ENCODE measurements at places on chromosomes 1 and 21. TPM values are rescaled to one million over a fixed set of nuclear protein-coding genes. Genes with fewer than 3 reads are reported as not detected.

DNA sequence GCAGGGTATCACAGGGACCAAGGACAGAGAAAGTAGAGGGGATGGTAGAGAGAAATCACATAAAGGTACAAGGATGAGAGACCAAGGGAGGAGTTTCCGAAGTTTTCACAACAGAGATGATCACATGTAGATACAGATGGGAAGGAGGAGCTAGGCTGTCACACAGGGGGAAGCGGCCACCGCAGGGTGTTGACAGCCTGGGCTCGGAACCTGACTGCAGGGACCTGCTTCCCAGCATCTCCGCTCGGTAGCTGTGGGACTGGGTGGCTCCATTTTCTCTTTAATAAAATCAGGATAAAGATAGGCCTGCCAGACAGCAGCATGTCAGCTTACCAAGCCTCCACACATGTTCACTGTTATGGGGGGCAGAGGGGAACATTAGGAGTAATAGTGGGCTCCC, 32.3 kb downstream of the CDCA8 start:
- DNase-seq, result no peak

DNA sequence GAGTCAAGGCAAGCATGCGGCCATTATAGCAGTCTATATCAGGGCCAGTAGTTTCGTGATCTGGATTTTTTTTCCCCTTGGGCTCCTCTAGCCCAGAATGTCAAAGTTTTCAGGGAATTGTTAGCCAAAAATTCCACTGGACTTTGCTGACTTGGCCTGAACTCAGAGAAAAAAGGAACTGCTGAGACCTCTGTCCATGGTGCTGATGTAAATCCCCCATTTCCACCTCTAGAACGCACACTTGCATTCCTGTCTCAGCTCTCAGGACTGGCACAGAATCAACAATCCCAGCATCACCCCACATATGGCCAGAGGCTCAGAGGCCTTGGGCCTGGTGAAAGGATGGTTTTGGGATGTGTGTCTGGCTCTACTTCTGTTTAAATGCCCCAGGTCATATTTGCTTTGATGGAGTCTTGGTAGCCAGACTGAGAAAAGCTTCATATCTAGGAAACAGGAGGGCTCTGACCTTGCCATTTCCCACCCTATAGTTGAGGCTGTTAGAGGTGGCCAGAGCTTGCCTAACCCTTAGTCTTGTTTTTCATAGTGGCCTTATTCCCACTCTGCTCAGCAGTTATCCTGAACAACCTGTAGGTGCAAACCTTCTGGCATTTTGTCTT, 16.9 kb upstream of the EFCAB14 start:
- peak; percentile 16 for DNase-seq

GRCh38 chr1:242209063-242209462, 210.2 kb upstream of the MAP1LC3C start:
- no peak for DNase-seq

Gene SMG7
- 69.8 TPM for total RNA-seq

Gene ALX3
- total RNA-seq, result not detected

Gene ATF3
- total RNA-seq, result 107 TPM

Gene UBE4B
- total RNA-seq, result 24.7 TPM

Gene AQP10
- total RNA-seq, result not detected

Gene CACNA1S
- total RNA-seq, result not detected

Measured in activated T-cell treated with anti-CD3 and anti-CD28 coated beads, Interleukin-2, amount 50 U/mL, for 72 hours (primary cell).